ENCODE measurements at places on chromosomes 16 and 17. TPM values are rescaled to one million over a fixed set of nuclear protein-coding genes. Genes with fewer than 3 reads are reported as not detected.
A peak's percentile ranks its signal among the peaks of the same experiment; 100 is the strongest.

The TMEM204 gene
- 28.9 TPM for total RNA-seq

The TMEM88 gene
- 32.4 TPM for total RNA-seq

DNA sequence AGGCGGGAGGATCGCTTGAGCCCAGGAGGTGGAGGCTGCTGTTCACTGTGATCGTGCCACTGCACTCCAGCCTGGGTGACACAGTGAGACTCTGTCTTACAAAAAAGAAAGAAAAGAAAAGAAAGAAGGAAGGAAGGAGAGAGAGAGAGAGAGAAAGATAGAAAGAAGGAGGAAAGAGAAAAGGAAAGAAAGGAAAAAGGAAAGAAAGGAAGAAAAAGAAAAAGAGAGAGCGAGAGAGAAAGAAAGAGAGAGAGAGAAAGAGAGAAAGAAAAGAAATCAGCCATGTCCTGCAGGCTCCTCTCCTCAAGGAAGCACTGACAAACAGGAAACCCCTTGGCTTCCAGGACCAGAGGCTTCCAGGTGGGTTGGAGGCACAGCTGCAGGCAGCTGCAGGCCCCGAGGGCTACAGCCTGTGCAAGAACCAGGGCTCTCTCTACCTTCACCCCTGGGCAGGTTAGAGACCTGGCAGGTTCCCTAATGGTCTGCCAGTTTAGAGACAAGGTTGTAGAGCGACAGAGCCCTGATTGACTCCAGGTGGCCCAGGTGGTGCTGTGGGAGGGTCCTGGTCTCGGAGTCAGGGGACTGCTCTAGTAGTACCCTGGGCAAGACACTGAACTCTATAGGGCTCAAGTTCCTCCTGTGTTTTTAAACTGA is 53.8 kb downstream of the PECAM1 start:
- DNase-seq: peak; percentile 26

The ATP1B2 gene
- total RNA-seq: 3.1 TPM

DNA sequence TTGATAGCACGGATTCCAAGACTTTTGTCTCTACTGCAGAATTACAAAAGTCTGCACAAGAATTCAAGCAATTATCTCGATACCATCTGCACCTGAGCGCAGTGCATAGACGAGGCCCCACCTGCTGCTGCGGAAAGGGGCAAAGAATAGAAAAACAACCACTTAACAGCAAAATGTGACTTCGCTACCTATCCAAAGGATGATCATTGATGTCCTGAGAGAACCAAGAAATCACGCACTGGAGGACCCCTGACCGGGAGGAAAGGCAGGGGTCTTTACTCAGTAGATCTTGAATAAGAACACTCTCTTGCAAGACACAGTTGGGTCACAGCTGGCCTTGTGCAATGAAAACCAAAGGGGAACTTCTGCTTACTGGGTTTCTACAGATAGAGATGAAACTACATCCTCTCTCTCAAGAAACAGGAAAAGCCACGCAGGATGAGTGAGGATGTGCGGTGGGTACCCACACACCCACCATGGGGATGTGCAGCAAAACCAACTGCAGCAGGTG is 147.4 kb upstream of the RPH3AL start:
- no peak for DNase-seq

- DNase-seq: peak; percentile 32
Measured at GRCh38 chr17:79850571-79851460, 11.6 kb upstream of the CBX4 start.

The TBC1D3H gene
- total RNA-seq: not detected

- peak; percentile 82 for DNase-seq
Measured at GRCh38 chr16:81737885-81738536, 41.1 kb upstream of the PLCG2 start.

- peak; percentile 63 for DNase-seq
Measured at GRCh38 chr16:23504453-23505179, 5.7 kb downstream of the GGA2 start.

DNA sequence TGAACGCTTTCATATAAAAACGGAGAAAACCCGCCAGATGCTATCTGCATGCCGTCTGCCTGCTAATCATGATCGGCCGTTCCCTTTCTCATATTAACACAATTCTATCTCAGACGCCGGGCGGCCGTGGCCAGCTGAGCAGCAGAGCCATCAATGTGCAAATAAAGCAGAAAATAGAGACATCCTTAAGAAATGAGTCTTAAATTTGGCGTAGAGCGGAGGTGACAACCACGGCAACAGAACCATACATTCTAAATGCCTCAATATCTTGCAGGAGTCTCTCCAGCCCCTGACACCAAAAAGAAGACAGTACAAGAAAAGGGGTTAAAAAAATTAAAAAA is 2.7 kb upstream of the IRX5 start:
- DNase-seq: peak; percentile 42

DNA sequence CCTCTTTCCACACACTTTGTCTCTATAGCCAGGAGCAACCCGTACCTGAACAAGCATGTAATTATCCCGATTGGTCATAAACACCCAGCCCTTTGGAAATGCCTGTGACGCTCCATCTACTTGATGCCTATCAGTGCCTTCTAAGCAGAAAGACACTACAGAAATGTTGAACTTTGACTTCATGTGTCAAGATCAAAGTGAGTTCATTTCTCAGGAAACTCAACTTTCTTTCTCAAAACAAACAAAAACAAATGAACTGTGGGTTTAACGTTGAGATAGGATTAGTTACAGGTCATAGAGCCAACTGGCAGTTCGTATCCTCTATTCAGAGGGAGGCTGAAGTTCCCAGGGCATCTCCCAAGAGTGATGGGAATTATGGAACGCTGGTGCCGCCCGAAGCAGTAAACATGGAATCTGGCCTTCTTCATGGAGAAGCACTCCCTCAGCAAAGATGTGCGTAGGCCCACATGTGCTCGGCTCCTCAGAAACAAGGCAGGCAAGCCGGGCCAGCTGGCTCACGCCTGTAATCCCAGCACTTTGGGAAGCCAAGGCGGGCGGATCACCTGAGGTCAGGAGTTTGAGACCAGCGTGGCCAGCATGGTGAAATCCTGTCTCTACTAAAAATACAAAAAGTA is 9.5 kb downstream of the SLC6A4 start:
- no peak for DNase-seq

GRCh38 chr16:5509336-5509735 is 411.7 kb upstream of the EEF2KMT start:
- DNase-seq: no peak

The ABCA5 gene
- 20.2 TPM for total RNA-seq

The AOC3 gene
- 8.3 TPM for total RNA-seq

Data from Right ventricle myocardium superior (tissue), 1 donor.